ENCODE measurements at places on chromosomes 16 and 17.
A peak's percentile ranks its signal among the peaks of the same experiment; 100 is the strongest.

GRCh38 chr17:19316761-19317358, 45.7 kb downstream of the B9D1 start:
- DNase-seq = no peak

DNA sequence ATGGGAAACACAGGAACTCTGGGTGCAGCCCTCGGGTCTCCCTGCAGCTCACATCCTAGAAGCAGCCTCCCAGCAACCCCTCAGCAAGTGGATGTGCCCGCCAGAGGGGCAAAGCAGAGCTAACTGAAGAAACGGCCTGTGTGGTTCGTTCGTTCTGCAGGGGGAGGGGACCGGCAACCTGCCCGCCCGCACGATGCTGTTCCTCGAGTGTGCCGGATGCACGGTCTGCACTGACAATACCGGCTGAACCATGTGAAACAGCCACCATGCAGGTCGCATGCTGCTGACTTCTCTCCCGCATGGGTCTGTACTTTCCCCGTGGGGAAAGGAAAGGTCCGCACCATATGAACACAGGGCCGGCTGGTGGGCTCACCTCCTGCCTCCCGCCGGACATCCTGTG, 25.3 kb upstream of the C16orf95 start:
- no peak for DNase-seq

- no peak for DNase-seq
Measured at GRCh38 chr16:56637814-56638750, at the start of gene MT1A. Gene MT1A (plus strand): TSS chr16:56638666. CDS start chr16:56638739, 73 bp downstream.

GRCh38 chr17:5121186-5121841, 5.5 kb downstream of the USP6 start:
- no peak for DNase-seq

DNA sequence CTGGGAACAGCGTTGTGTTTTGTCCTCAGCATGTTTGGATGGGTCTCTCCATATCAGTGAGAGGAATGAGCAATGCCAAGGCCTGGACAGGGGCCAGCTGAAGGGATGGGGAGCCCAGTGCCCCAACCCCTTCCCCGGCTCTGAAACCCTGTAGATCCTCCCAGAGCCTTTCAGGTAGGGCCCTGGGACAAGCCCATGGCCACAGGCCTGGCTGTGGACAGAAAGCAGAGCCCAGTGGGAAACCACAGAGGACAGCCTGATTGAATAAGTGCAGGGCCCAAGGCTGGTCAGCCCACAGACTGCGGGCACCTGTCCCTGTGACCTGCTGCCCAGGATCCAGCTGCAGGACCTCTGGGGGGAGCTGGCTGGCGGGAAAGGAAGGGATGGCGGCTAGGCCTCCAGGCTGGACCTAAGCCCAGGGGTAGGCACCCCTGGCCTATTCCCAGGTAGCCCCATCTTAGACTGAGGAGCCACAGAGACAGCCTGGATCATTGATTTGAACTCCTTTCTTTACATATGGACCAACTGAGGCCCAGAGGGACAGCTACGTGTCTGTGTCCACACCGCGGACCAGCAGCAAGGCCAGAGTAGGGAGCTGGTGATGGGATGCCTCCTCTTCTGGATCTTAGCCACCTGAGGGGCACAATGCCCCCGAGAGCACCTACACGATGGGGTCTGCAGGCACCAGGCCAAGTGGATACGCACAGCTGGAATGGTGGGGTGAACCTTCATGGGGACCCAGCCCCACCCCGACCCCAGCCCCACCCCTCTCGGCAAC, 1.3 kb downstream of the CCDC102A start:
- DNase-seq = no peak

DNA sequence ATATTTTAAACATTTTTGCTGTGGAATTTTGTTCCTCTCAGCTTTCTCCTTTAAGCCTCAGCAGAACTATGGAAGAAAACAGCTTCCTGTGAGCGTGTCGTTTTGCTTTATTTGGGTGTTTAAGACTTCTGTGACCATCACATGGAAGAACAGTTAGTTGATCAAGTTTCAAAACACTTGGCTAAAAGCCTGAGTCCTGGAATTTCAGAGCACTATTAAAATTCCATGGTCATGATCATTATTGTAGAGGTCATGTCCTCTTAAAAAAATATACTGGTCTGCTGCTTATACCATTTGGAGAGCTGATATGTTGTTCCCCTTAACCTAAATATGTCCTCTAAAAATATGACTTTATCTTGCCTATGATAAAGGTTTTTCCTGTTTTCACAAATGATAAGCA, 12.6 kb upstream of the CDR2 start:
- peak; percentile 57 for DNase-seq

GRCh38 chr17:32998111-32998886, 6.7 kb downstream of the SPACA3 start:
- peak; percentile 4 for DNase-seq

DNA sequence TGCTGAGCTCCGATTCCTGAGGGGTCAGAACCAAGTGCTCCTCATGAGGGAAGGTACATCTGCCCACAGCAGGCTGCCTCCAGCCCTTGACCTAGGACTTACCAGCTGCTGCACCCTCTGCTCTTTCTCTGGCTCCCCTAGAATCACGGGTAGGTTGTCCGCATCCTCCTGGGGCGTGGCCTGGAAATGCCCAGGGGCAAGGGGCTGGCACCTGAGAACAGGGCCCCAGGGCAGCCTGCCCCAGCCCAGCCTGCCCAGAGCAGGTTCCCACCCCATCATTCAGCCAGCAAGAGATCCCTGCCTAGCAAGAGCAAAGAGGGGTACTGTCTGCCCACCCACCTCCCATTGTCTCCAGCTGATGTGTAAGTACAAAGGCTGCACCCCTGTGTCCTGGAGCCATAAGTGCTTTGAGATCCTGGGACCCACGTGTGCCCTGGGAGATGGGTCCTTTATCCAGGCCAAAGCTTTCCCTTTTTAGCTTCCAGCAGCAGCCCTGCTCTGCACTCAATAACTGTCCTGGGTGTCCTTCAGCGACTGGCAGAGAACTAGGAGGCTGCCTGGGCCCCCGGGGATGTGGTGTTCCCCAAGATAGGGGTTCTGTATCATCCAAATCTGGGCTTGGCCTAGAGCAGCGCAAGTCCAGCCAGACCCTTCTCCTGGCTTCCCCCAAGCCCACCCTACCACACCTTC, 5.1 kb downstream of the TSPOAP1 start:
- DNase-seq = no peak

DNA sequence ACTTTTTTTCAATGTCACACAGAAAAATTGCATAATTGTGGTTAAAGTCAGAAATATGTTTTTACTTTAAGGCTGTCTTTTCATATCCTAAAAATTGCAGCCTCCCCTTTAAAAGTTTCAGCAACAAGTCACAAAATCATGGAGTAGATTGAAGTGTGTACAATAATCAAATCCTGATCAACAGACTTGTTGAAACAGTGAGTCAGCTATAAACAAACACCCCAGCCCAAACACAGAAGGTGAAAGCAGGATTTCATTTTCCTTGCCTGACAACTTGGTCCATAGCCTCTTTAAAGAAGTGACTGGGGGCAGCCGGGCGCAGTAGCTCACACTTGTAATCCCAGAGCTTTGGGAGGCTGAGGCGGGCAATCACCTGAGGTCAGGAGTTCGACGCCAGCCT, 59.9 kb downstream of the WNT3 start:
- peak; percentile 77 for DNase-seq

DNA sequence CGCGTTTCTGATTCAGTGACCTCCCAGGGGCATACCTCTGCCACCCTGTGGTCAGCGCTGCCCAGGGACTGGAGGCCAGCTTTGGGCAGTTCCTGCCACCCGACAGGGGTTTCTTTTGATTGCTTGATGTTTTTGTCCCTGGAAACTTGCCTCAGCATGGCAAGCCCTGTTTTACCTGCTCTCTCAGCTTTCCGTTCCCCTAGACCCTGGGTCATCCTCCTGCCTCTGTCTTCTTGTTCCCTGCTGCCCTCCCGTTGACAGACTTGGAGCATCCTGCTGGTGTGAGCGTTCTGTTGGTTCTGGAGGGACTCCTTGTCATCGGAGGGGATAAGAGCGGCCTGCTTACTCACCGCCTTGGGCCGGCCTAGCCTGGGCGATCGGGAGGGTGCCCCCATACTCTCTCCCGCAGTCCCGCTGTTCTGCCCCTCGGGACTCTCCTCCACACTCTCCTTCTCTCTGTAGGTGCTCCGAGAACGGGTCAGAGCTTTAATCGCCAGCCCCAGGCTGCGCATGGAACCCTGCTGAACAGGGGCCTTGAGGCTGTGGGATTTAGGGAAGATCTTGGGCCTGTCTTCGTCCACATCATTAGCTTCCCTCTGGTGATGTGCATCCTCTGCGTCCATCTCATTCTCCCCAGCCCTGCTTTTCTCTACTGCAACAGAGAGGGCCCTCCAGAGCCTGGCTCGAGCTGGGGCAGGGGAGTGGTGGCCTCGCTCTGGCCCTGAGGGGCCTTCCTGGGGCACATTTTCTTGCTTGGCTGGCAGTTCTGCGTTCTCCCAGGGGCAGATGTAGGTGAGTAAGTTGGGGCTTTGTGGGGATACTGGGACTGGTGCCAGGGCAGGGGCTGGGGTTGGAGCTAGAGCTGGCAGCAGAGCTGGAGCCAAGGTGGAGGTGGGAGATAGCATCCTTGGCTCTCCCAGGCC, 13.7 kb downstream of the GPR179 start:
- DNase-seq = no peak

DNA sequence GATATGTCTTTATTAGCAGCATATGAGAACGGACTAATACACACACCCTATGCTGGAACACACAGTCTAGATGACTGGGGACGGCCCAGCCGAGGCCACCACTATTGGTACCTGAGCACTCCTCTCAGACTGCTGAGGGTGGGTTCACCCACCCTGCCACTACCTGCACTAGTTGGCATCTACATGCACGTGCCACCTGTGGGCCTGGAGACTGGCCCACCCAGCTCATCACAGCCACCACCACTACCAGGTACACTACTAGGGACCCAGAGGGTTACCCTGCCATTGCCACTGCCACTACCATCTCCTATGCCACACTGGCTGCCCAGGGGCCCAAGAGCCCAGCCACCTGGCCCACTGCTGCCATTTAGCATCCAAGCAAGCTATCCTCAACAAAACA, 32.5 kb downstream of the MEAK7 start:
- no peak for DNase-seq

DNA sequence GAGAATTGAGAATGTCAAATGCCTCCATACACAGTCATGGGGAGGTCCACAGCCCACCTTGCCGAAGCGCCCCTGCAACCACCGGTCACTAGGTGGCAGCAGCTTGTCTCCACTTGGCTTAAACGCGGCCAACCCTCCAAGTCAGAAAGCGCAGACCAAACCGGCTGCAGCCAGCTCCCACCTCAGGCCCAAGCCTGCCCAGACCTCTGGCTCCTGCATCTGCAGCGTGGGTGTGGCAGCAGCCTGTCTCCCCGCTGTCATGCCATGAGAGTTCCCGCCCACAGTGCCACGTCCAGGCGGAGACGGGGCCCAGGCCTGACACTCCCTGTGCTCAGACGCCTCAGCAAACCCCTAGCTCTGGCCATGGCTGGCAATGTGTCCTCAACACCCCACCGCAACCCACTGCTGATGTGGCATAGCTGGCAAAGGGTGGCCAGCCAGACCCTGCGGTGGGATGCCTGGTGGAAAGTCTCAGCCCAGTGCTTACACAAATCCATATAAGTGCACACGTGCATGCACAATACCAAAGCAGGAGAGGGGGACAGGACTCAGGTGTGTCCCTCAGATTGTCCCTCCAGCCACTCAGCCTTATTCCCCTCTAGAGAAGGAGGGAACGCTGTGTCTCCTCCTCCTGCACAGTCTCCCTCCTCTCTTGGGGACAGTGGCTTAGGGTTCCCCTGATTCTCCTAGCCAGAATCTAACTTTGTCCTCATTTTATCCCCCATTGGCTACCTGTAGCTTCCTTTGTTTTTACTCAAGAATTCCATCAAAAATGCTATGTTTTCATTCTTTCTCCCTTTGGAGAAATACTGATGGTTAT, 10.9 kb downstream of the COPZ2 start:
- no peak for DNase-seq

DNA sequence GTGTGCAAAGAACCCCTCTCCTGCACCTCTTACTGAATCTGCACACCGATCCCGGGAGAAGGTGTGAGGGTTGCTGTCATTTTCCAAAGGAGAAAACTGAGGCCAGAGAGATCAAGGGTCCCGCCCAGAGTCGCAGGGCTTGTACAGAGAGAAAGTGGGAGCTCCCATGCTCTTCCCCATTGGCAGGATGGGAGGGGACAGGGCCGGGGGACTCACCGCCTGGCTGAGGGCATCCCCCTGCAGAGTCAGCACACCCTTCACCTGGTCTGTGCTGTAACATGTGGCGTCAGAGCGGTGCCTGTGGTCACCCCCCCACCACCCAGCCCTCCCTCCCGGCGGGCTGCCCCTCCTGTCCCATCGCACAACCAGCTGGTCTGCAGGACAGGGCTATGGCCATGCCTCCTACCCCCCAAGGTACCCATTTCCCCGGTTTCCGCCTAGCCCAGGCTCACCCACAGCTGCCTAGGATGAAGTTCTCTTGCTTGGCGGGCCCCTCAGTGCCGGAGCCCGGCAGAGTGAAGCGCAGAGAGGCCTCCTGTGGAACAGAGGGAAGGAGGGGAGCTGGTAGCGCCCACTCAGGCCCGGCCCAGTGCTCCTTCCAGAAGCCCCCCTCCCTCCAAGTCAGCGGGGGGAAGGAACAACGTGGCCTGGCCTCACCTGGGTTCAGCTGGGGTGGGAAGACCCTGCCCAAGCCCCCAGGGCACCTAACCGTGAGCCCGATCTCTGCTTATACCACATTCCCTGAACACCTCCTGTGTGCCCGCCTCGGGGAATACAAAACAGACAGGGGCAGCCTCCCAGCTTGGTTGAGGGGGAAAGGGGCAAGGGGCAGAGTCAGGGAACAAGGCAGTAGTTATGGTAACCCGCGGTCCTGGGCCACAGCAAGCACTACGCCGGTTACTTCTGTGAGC, 1.1 kb downstream of the ROGDI start:
- DNase-seq = no peak

DNA sequence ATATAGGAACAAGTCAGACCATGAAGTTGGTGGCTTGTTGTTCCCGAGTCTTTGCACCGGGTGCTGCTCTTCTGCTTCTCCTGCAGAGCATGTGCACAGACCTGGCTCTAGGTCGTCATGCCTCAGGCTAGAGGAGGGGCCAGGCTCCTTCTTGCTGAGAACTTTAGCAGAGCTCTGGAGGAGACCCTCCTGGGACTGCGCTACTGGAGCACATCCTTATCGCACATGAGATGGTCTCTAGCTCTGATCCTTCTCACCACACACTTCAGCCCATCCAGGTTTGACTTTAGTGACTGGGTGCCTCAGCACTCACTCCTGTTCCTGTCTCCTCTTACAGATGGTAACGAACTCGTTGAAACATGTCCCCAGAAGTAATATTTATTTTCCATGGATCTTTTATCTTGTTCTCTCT, 14.9 kb downstream of the FOXK2 start:
- DNase-seq = no peak

GRCh38 chr17:74671031-74671771, 41.5 kb downstream of the CD300LF start:
- peak; percentile 62 for DNase-seq
